Neural progenitor cell (in vitro differentiated cells): ENCODE measurements at places on chromosomes 2 and 18. TPM values are rescaled to one million over a fixed set of nuclear protein-coding genes. Genes with fewer than 3 reads are reported as not detected.

- H3K4me1 ChIP-seq: peaks cover 36% of the 10 kb centered on the region
- DNase-seq: peak; percentile 13
- H3K36me3 ChIP-seq: no peaks in the 10 kb centered on the region
- no peaks in the 10 kb centered on the region for H3K27me3 ChIP-seq
- no peak overlapping the region for H3K4me3 ChIP-seq
Observed at GRCh38 chr18:32867936-32868335, 95.1 kb upstream of the KLHL14 start.

AGFG1 gene
- total RNA-seq: 84.8 and 96.4 TPM in 2 replicates

DNA sequence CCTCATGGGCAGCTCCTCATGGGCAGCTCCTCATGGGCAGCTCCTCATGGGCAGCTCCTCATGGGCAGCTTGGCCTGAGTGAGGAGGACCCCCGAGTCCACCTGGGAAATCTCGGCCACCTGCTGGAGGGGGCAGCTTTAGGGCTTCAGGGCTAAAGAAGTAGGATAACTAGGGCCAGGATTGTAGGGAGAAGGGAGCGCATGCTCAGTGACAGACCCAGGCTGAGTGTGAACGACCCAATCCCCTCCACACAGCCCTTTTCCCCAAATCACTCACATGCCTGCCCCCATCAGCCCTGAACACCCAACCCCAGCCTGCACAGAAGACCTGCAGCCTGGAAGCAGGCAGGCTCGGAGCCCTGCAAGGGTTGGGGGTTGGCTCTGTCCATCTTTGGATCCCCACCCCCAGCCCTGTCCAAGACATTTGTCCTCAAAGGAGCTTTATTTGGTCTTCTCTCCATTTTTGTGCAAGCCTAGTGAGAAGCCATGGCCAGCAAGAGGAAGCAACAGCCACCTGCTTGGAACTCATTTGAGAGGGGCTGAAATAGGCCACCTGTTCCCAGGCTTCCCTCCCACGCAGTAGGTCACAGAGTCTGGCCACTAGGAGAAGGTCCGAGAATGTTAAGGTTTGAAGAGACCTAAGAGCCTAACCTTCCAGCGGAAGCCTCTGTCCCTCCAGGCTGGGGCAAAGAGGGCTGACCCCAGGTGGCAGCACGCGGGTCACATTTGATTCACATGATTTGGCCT lies 249.9 kb downstream of the TNS1 start:
- H3K36me3 ChIP-seq: no peaks in the 10 kb centered on the region
- no peak for DNase-seq
- no peaks in the 10 kb centered on the region for H3K27me3 ChIP-seq
- H3K27ac ChIP-seq: no peak overlapping the region
- peaks cover 12% of the 10 kb centered on the region for H3K4me1 ChIP-seq
- H3K4me3 ChIP-seq: no peak overlapping the region

- peaks cover 15% of the 10 kb centered on the region for H3K4me1 ChIP-seq
- H3K27ac ChIP-seq: no peak overlapping the region
- H3K4me3 ChIP-seq: no peak overlapping the region
- no peaks in the 10 kb centered on the region for H3K27me3 ChIP-seq
- no peaks in the 10 kb centered on the region for H3K36me3 ChIP-seq
- no peak for DNase-seq
Observed at GRCh38 chr2:205883965-205884364, 201.7 kb downstream of the NRP2 start.

DNA sequence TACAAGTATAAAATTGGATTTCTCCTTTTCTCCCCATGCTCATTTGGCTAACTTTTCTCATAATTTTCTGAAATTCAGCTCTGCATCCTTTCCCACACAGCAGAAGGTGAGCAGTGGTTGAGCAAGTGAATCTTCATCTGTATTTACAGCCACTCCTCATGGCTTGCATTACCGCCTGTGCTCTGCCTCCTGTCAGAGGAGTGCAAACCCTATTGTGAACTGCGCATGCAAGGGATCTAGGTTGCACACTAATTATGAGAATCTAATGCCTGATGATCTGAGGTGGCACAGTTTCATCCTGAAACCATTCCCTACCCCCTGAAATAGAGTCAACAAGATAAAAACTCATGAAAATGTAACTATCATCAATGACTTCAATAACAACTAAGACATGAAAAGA lies 20.0 kb downstream of the ME2 start:
- no peak overlapping the region for H3K4me3 ChIP-seq
- H3K27me3 ChIP-seq: no peaks in the 10 kb centered on the region
- no peak for DNase-seq

DNA sequence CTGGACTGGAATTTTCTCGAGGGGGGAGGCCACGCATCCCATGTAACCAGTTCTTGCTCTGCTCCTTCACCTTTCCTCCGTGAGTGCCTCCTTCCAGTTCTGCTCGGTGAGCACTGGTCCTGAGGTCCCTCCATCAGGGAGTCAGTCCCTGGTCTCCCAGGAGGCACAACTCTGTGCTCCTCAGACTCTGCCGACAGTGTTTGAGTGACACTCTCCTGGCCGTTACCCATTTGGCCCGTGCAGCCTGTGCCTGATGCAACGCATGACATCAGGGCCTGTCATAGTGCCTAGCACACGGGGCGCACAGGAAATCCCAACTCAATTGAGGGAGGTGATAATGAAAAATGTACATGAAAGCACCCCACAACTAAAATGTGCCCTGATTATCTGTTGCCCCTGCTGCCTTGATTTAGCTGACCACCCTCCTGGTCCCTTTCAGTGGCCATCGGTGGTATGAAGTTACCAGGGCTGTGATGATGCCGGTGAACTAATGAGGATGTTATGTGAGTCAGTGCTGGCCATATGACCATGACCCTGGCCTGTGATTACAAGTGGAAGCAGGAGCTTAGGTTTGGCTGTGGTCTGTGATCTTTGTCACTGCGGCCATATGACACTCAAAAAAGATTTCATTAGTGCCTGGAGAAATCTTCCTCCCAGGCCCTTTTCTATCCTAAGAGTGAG lies 144.6 kb downstream of the TDRD15 start:
- DNase-seq: no peak
- H3K36me3 ChIP-seq: no peaks in the 10 kb centered on the region
- H3K27ac ChIP-seq: no peak overlapping the region
- H3K27me3 ChIP-seq: no peaks in the 10 kb centered on the region

DNA sequence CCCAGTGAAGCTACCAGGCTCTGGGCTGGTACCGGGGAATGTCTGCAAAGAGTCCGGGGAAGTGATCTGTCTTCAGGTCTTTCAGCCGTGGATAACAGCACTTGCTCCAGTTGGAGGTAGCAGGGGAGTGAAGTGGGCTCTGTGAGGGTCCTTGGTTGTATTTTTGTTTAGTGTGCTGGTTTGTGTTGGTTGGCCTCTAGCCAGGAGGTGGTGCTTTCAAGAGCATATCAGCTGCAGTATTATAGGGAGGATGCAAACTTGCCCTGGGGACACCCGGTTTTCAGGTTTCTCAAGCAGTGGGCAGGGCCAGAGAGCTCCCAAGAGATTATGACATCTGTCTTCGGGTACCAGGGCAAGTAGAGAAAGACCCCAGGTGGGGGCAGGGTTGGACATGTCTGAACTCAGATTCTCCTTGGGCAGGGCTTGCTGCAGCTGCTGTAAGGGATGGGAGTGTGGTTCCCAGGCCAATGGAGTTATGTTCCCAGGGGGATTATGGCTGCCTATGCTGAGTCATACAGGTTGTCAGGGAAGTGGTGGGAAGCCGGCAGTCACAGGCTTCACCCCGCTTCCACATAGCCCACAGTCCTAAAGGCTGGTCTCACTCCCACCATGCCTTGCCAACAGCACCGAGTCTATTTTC lies 34.4 kb downstream of the ACAA2 start:
- H3K4me1 ChIP-seq: no peaks in the 10 kb centered on the region
- DNase-seq: no peak
- peaks cover 4% of the 10 kb centered on the region for H3K36me3 ChIP-seq
- H3K4me3 ChIP-seq: no peak overlapping the region

DNA sequence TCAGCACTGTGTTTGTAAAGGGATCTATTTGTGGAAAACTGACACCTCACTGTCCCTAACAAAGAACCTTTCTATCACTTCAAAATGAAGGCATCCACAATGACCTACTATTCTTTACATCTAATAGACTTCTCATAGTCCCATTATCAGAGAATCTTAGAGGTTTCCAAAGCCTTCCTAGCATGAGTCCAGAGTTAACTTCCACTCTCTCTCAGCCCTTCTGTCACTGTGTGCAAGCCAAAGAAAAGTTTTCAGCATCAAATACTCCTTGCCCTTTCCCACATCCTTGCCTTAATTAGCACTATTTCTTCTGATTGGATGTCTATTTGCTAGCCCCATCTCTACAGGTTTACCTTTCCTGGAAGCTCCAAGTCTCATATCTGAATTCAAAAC lies 178.5 kb downstream of the ERBB4 start:
- H3K4me1 ChIP-seq: peaks cover 40% of the 10 kb centered on the region
- H3K4me3 ChIP-seq: no peak overlapping the region
- H3K36me3 ChIP-seq: no peaks in the 10 kb centered on the region
- DNase-seq: no peak

- no peak overlapping the region for H3K27ac ChIP-seq
- H3K27me3 ChIP-seq: no peaks in the 10 kb centered on the region
- H3K4me3 ChIP-seq: no peak overlapping the region
- no peaks in the 10 kb centered on the region for H3K36me3 ChIP-seq
- H3K4me1 ChIP-seq: no peaks in the 10 kb centered on the region
Observed at GRCh38 chr18:7954238-7954637, 387.1 kb downstream of the PTPRM start.

ZNF512 gene
- 96.1 and 106 TPM in 2 replicates for total RNA-seq

OTOF gene
- total RNA-seq: 0.36 and 0.84 TPM in 2 replicates

RAB27B gene
- 0.43 and 5.0 TPM in 2 replicates for total RNA-seq

GRCh38 chr2:161245671-161246070 lies 62.6 kb upstream of the PSMD14 start:
- peak overlapping the region; percentile 37 for H3K4me3 ChIP-seq
- H3K36me3 ChIP-seq: no peaks in the 10 kb centered on the region
- H3K27me3 ChIP-seq: peaks cover 21% of the 10 kb centered on the region
- no peak for DNase-seq

DNA sequence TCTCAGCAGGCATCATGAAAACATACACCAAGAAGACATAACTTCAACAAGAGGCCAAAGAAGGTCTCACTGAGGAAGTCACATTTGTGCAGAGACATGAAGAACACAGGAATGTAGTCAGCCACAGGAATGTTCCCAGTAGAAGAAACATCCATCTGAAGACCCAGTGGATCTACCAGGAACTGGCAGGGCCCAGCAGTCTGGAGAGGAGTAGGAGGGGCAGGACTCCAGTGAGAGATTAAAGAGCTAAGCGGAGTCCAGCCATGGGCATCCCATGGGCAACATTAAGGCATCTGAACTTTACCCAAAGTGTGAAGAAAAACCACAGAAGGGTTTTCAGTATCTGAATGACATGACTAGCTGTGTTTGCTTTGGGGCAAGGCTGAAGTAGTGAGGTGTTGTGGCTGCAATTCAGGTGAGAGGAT lies 103.1 kb downstream of the UPP2 start:
- H3K27ac ChIP-seq: no peak overlapping the region
- H3K36me3 ChIP-seq: no peaks in the 10 kb centered on the region
- no peak overlapping the region for H3K4me3 ChIP-seq
- no peaks in the 10 kb centered on the region for H3K4me1 ChIP-seq
- no peak for DNase-seq
- no peaks in the 10 kb centered on the region for H3K27me3 ChIP-seq

SELENOI gene
- total RNA-seq: 32.1 and 51.8 TPM in 2 replicates

DNA sequence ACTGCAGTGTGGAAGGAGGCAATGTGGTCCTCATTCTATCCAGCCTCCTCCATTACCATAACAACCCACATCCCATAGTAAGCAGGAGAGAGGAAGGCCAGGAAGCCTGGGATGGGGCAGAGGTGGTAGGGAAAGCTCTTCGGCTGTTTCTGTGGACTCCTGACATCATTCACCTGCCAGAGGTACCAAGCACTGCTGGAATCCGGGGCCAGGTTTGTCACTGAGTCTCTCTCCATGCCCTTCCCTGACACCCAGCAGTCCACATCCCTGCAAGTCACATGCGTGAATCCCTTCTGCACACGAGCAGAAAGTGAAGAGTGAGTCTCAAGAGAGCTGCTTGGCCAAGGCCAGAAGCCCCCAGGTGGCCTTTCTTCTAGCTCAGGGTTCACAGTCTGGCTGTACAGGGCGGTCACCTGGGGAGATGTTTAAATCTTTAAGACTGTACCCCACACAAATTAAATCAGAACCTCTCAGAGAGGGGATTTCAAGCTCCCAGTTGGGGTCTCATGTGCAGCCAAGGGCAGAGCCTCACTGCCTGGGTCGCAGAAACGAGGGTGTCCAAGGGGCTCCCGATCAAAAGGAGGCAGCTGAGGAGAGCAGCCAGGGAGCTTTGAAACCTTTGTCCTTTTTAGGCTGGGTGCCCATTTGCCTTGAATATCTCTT lies 94.2 kb downstream of the ARMC9 start:
- no peak for DNase-seq
- no peaks in the 10 kb centered on the region for H3K27me3 ChIP-seq
- no peak overlapping the region for H3K27ac ChIP-seq

DNA sequence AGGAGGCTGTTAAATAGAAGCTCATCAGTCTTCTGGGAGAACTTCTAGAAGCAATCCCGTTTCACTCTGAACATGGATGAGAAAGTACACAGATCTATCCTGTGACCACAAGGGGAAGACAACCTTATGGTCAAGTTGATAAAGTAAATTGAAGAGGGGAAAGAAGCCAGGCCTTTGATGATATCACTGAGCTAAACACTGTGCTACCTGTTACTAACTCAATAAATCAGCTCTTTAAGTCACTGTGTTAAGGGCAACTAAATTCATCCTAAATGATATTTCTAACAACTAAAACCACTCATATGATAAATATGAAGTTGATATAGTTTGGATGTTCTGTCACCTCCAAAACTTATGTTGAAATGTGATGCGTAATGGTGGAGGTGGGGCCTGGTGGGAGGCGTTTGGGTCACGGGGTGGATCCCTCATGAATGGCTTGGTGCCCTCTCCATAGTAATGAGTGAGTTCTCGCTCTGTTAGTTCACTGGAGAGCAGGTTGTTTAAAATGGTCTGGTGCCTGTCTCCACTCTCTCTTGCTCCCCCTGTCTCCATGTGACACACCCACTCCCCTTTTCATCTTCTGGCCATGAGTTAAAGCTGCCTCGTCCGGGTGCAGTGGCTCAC lies 23.6 kb downstream of the OLA1 start:
- no peak overlapping the region for H3K4me3 ChIP-seq
- no peak for DNase-seq
- no peaks in the 10 kb centered on the region for H3K27me3 ChIP-seq

DNA sequence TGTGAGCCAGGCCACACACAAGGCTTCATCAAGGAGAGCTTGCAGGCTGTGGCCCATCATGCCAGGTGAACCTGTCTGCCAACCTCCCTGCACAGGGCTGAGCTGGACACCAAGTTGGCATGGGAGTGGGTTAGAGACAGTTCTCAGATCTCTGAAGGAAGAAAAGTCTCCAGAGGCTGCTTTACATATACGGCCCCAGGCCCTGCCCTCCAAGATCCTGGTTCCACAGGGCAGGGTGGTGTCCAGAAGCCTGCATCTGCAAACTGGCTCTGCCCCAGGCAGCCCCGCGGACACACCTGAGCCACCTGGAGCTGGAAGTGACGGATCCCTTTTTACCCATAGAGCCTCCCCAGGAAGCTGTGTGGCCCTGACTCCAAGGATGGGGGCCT lies 24.2 kb upstream of the HES6 start:
- no peaks in the 10 kb centered on the region for H3K36me3 ChIP-seq
- no peak for DNase-seq
- H3K4me1 ChIP-seq: no peaks in the 10 kb centered on the region
- H3K27ac ChIP-seq: no peak overlapping the region
- no peaks in the 10 kb centered on the region for H3K27me3 ChIP-seq

- no peak for DNase-seq
- H3K27ac ChIP-seq: no peak overlapping the region
- no peak overlapping the region for H3K4me3 ChIP-seq
- H3K4me1 ChIP-seq: peaks cover 13% of the 10 kb centered on the region
Observed at GRCh38 chr2:74328573-74328972, 14.6 kb downstream of the SLC4A5 start.

FLACC1 gene
- not detected in 2 replicates for total RNA-seq
